ENCODE measurements at places on chromosomes 6 and 20.

DNA sequence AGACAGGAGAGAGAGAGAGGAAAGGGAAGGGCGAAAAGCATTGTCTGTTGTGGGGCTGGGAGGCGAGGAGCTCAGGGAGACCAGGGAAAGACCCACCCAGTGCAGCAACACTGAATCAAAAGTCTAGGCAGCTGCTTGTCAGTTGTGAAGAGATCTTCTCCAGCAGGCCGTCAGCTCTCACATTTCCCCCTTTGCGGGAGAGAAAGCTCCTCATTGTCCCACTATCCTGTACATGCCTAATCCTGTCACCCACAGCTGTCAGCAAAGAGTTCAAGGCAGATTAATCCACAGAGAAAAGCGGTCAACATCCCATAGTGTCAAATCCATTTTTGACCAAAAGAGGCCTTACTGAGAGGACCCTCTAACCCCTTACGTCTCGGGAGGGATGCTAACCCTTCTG, 27.3 kb downstream of the RNF182 start:
- no peak for DNase-seq

- DNase-seq, result no peak
Measured at GRCh38 chr6:2655844-2656433, 94.8 kb downstream of the MYLK4 start.

DNA sequence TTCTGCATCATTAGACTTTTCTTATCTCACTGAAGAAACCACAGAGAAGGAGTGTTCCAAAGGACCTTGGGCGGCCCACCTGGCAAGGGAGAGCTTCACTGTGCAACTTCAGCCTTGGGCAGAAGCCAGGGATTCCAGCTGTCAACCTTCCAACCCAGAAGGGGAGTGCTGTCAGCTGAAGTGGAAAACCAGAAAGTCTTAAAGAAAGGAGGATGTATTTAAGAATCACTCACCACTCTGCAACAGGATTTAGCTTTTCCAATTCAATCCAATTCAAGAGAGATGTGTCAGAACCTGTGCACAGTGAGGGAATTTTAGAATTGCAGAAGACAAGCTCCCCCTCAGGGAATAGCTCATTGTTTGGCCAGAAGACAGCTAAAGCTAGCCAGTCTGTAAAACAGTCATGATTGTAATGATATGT, 553.7 kb downstream of the CD83 start:
- DNase-seq, result no peak

DNA sequence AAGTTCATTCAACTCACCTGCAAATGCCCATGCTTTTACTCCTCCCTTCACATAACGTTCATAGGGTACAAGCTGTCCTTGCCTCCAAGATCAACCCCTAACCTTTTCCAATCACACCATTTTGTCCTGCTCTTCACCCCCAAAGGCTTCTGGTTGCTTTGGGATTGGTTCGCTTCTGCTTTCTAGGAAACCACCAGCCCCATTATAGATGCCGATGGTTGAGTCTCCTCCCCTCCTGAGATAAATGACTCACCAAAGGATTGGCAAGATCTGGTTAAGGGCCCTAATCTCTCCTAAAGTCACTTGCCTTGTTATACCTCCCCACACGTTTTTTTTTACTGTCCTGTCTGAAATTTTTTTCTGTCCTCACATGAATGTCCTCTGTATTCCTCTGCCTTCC, 311.4 kb downstream of the HACE1 start:
- no peak for DNase-seq

GRCh38 chr20:51258582-51259165, 235.8 kb upstream of the KCNG1 start:
- no peak for DNase-seq

DNA sequence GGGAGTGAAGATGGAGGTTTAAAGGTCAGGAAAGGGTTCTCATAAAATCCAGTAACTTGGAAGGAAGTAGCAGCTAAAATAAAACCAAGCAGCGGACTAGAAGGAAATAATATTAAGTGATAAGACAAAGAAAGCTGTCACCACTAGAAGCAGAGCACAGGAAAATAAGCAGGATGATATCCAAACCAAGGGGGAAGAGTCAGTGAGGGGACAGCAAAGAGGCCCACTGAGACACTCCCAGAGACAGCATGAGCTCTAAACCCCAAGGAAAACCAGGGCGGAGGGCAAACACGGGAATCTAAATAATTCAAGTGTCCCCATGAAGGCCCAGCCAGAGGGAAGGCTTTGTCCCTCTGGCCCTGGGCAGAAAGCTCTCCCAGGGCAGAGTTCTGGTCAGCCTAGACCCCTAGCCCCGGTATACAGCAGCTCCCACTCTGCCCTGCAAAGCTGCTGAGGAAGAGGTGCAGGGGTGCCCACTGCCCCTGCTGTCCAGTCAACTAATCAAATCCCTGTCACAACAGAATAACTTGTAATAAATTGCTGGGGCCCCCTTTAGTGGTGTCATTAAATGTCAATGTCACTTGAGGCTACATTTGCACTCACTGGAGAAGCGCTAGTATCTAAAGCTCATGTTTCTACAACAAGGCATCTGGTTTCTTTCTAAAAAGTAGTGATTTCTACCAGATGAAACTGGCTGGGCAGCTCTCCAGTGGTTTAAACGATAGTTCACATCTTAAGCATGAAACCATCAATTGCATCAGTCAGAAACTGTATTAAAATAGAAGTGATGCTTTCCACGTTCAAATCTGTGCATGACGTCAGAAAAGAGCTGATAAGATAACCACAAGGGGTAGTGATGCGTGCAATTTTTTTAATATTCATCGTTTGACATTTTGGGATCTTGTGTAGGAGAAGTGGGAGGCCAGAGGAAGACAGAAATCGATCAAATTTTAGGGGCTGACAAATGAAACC, 13.6 kb downstream of the PDE10A start:
- no peak for DNase-seq

- no peak for DNase-seq
Measured at GRCh38 chr6:42429836-42430235, 21.9 kb downstream of the TRERF1 start.

- DNase-seq, result no peak
Measured at GRCh38 chr6:117469356-117469755, 13.1 kb upstream of the DCBLD1 start.
